Hair follicular keratinocyte (primary cell): ENCODE measurements at places on chromosomes 7 and 10. TPM values are rescaled to one million over a fixed set of nuclear protein-coding genes. Genes with fewer than 3 reads are reported as not detected.

EFCAB10 gene
- total RNA-seq = 0.38 and 2.0 TPM in 2 replicates

PON3 gene
- 3.2 and 4.7 TPM in 2 replicates for total RNA-seq

ADD3 gene
- total RNA-seq = 19.1 and 43.1 TPM in 2 replicates

ITPRID1 gene
- not detected in 2 replicates for total RNA-seq

ADRB1 gene
- 0.76 and 1.0 TPM in 2 replicates for total RNA-seq

GPNMB gene
- total RNA-seq = 1.9 and 2.9 TPM in 2 replicates

FAM25G gene
- 15.6 and 21.2 TPM in 2 replicates for total RNA-seq

FKBP9 gene
- 153 and 238 TPM in 2 replicates for total RNA-seq

NUDT13 gene
- total RNA-seq = 0.91 and 2.5 TPM in 2 replicates

FAM180A gene
- 0.08 and 0.53 TPM in 2 replicates for total RNA-seq

PON1 gene
- not detected in 2 replicates for total RNA-seq

NUTM2A gene
- total RNA-seq = 0.86 and 1.0 TPM in 2 replicates

PAX2 gene
- total RNA-seq = not detected in 2 replicates

SLC18A3 gene
- total RNA-seq = not detected in 2 replicates

OR2A1 gene
- 0.11 TPM in 1 of 2 replicates, not detected in the other for total RNA-seq

SPDYE16 gene
- not detected in 2 replicates for total RNA-seq

BLOC1S2 gene
- total RNA-seq = 68.0 and 81.5 TPM in 2 replicates

HPSE2 gene
- total RNA-seq = not detected in 2 replicates

RARRES2 gene
- total RNA-seq = not detected in 2 replicates

LRRTM3 gene
- total RNA-seq = not detected in 2 replicates

ADCYAP1R1 gene
- total RNA-seq = not detected in 2 replicates

STAM gene
- total RNA-seq = 19.4 and 23.0 TPM in 2 replicates

STAG3 gene
- 0.04 TPM in 1 of 2 replicates, not detected in the other for total RNA-seq
